ENCODE measurements at places on chromosomes 3 and 15. TPM values are rescaled to one million over a fixed set of nuclear protein-coding genes. Genes with fewer than 3 reads are reported as not detected.

Gene CEP19
- total RNA-seq: 1.7 TPM

DNA sequence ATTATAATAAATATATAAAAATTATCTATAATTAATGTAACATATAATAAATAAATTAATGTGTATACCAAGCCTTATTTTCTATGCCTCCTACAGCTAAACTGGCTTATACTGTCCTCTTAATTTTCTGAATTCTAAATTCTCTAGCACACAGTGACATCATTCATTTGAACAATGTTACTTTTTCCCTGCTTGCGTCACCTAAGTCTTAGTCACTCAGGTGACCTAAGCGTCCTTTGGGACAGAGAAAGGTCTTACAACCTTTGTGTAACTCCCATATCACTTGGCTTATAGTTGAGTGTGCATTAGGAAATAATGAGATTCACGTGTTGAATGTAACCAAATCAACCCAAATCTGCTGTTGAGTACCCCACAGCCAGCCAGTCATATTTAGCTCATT is 48.5 kb upstream of the KCNMB2 start:
- DNase-seq: no peak
- no peak overlapping the region for H3K27ac ChIP-seq
- H3K4me1 ChIP-seq: no peaks in the 10 kb centered on the region
- H3K4me3 ChIP-seq: no peak overlapping the region

Gene SLC28A1
- total RNA-seq: not detected

GRCh38 chr15:63990454-63990853 is 55.8 kb downstream of the DAPK2 start:
- peaks cover 7% of the 10 kb centered on the region for H3K4me1 ChIP-seq
- no peak overlapping the region for H3K4me3 ChIP-seq
- no peak overlapping the region for H3K27ac ChIP-seq
- H3K27me3 ChIP-seq: peaks cover 7% of the 10 kb centered on the region

- H3K27me3 ChIP-seq: no peaks in the 10 kb centered on the region
- no peak overlapping the region for H3K4me3 ChIP-seq
- no peak for DNase-seq
- no peaks in the 10 kb centered on the region for H3K4me1 ChIP-seq
- H3K36me3 ChIP-seq: no peaks in the 10 kb centered on the region
- no peak overlapping the region for H3K27ac ChIP-seq
These were observed 82.7 kb downstream of the MYRIP start for GRCh38 chr3:39892068-39892467.

Gene WDR49
- total RNA-seq: not detected

Gene COL8A1
- 119 TPM for total RNA-seq

GRCh38 chr3:99927671-99928457 is 110.2 kb downstream of the CMSS1 start:
- H3K4me1 ChIP-seq: 0 out of 2 replicates have a peak, but pooled peaks cover 2% of the 10 kb centered on the region
- H3K27ac ChIP-seq: no peak overlapping the region
- H3K4me3 ChIP-seq: no peak overlapping the region
- H3K27me3 ChIP-seq: no peaks in the 10 kb centered on the region
- H3K36me3 ChIP-seq: no peaks in the 10 kb centered on the region
- no peak for DNase-seq

DNA sequence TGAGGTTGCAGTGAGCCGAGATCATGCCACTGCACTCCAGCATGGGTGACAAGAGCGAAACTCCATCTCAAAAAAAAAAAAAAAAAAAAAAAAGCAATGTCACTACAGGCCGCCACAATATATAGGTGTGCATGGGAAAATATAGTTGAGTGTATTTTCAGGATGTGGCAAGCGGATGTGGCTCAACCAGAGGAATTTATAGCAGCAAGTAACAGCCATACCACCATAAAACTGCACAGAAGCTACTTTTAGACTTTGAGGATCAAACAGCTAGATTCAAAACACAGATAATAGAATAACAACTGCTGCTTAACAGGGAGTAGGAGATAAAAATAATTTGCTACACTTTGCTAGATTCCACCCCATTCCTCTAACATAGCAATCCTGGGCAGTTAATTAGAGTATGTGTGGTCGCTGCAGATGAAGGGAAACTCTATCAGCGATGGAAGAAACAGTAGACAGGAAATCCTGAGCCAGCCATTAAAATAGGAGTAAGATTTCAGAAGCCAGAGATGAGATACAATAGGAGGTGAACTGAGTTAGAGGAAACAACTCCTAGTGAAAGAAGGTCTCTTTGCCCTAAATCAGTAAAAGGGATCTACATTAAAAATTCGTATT is 318.7 kb upstream of the STT3B start:
- no peak for DNase-seq
- H3K36me3 ChIP-seq: no peaks in the 10 kb centered on the region
- no peaks in the 10 kb centered on the region for H3K4me1 ChIP-seq

Gene MLF1
- total RNA-seq: 5.2 TPM

Gene BTLA
- not detected for total RNA-seq

DNA sequence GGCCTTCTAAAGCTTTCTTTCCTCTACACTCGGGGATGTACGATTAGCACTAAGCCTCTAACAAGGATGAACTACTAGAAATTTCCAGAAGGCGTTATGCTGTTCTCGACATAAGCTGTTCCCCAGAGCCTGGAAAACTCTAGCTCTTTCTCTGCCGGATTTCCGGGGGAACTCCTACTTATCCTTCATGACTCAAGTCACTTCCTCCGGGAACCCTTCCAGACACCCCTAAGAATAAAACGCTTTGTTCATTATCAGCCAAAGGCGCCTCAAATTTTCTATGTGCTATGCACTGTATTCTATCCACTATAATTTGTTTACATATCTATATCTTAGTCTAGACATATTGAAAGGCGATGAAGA is 455 bp upstream of the SNAP23 start:
- no peaks in the 10 kb centered on the region for H3K27me3 ChIP-seq
- H3K36me3 ChIP-seq: no peaks in the 10 kb centered on the region
- peak overlapping the region; percentile 83 for H3K4me3 ChIP-seq

Gene CIB1
- 31.5 TPM for total RNA-seq

DNA sequence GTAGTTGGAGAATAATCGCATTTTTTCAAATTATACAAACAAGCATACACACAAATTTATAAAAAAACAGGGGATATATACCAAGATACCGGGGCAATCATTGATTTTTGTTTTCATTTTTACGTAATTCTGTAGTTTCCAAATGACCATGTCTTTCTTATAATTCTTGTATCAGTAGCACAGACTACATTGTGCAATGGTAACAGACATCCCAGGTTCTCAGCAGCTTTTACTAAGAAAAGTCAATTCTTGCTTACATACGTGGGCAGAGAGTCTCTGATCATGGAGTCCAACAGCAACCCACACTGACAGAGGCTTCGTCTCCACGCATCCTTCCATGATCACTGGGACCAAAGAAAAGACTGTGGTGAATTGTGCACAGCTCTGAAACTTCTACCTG is 441.3 kb downstream of the TBL1XR1 start:
- H3K27ac ChIP-seq: no peak overlapping the region
- H3K36me3 ChIP-seq: no peaks in the 10 kb centered on the region
- H3K27me3 ChIP-seq: peaks cover 1% of the 10 kb centered on the region

Gene VIPR1
- total RNA-seq: not detected

Gene GOLGA6A
- total RNA-seq: not detected

GRCh38 chr3:158407844-158408517 is 163.0 kb upstream of the MLF1 start:
- no peak overlapping the region for H3K27ac ChIP-seq
- H3K36me3 ChIP-seq: no peaks in the 10 kb centered on the region
- no peak for DNase-seq
- H3K4me3 ChIP-seq: no peak overlapping the region
- H3K4me1 ChIP-seq: no peaks in the 10 kb centered on the region
- no peaks in the 10 kb centered on the region for H3K27me3 ChIP-seq

DNA sequence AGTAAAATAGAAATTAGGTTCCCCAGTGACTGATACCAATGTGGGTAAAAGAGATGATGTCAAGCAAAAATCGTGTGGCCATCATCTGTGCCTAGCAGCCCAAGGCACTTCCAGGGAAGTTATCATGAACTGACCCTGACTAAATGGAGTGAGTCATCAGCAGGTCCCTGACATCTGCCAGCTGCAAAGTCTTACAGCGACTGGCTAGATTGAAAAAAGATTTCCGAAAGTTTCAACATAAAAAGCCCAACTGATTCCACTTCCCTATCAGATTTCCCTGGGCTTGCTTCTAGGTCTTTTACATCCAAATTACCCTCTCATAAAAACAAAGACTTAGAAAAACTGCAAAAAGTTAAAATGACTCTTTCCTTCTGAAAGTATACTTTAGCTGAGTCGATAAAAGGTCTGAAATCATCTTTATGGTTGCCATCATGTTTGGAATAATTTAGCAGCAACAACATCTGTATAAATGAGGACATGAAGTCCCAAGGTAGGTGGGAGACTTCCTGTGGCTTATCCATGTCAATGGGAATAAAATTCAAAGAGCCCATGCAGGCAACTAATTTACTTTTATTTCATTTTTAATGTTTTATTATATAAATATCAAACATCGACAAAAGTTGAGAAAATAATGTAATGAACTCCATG is 342.8 kb downstream of the ERC2 start:
- H3K27me3 ChIP-seq: peaks cover 2% of the 10 kb centered on the region
- no peaks in the 10 kb centered on the region for H3K4me1 ChIP-seq
- no peak overlapping the region for H3K4me3 ChIP-seq
- no peaks in the 10 kb centered on the region for H3K36me3 ChIP-seq
- DNase-seq: peak; percentile 80
- no peak overlapping the region for H3K27ac ChIP-seq

GRCh38 chr15:57969355-57969754 is 96.2 kb downstream of the ALDH1A2 start:
- no peaks in the 10 kb centered on the region for H3K27me3 ChIP-seq
- no peak overlapping the region for H3K4me3 ChIP-seq
- DNase-seq: no peak

DNA sequence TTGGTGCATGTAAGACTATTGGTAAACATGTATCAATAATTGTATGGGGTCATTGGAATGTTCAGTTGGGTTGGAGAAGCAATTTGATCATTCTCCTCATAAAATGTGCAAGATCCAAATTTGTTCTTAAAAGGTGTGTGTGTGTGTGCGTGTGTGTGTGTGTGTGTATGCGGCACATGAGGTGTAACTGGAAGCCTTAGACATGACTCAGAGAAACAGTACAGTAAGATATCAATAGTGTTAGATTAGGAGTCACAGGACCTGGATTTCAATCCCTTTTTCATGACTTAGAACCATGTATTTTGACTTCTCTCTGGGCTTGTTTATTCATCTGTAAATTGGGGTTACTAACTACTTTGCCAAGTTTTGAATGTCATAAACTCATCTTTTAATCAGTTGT is 38.3 kb downstream of the RSRC1 start:
- DNase-seq: peak; percentile 6
- no peaks in the 10 kb centered on the region for H3K36me3 ChIP-seq
- no peaks in the 10 kb centered on the region for H3K27me3 ChIP-seq
- H3K27ac ChIP-seq: no peak overlapping the region

DNA sequence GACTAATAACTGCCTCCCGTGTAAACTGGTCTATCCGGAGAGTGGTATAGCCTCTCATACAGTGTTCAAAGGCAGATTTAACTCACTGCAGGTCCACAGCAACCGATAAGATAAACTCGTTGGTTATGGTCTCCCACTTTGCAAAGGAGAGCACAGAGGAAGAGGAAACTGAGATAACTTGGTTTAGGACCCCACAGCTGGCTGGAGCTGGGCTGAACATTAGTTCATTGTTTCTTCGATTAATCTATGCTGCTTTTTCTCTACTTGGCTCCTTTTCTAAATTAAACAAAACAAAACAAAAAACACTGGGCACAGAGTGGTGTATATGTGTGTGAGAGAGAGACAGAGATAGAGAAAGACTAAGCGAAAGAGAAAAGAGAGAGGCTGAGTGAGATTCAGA is 5.0 kb upstream of the DLG1 start:
- H3K27me3 ChIP-seq: no peaks in the 10 kb centered on the region
- H3K4me3 ChIP-seq: no peak overlapping the region
- no peak overlapping the region for H3K27ac ChIP-seq
- no peak for DNase-seq

- H3K36me3 ChIP-seq: peaks cover 1% of the 10 kb centered on the region
- DNase-seq: peak; percentile 99
- peaks cover 39% of the 10 kb centered on the region for H3K4me1 ChIP-seq
These were observed 44.4 kb downstream of the FLNB start for GRCh38 chr3:58052373-58053273.

Gene SLC35G2
- 8.6 TPM for total RNA-seq

Gene CCRL2
- 0.28 TPM for total RNA-seq

- no peaks in the 10 kb centered on the region for H3K36me3 ChIP-seq
- H3K4me1 ChIP-seq: 0 out of 2 replicates have a peak, but pooled peaks cover 2% of the 10 kb centered on the region
- H3K27me3 ChIP-seq: no peaks in the 10 kb centered on the region
These were observed 46.1 kb upstream of the MAP3K13 start for GRCh38 chr3:185316740-185317412.

DNA sequence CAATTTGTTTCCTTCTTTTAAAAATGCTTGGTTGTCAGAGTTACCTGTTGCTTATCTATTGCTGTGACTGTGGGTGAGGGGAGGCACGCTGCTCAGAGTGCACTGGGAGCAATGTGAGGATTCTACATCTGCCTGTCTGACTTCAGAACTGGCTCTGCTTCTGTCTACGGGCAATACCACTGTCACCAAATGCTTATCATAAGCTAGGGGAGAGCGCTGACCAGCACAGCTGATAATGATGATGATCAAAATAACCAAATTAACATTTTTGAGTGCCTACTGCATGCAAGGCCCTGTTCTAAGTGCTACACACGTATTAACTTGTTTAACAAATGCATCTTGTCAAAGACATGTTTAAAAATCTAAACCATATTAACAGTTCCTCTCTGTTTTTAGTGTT is 79.2 kb upstream of the TPRG1 start:
- H3K27me3 ChIP-seq: peaks cover 8% of the 10 kb centered on the region
- no peak overlapping the region for H3K27ac ChIP-seq
- no peak overlapping the region for H3K4me3 ChIP-seq
- H3K4me1 ChIP-seq: no peaks in the 10 kb centered on the region
- no peak for DNase-seq
- H3K36me3 ChIP-seq: no peaks in the 10 kb centered on the region

DNA sequence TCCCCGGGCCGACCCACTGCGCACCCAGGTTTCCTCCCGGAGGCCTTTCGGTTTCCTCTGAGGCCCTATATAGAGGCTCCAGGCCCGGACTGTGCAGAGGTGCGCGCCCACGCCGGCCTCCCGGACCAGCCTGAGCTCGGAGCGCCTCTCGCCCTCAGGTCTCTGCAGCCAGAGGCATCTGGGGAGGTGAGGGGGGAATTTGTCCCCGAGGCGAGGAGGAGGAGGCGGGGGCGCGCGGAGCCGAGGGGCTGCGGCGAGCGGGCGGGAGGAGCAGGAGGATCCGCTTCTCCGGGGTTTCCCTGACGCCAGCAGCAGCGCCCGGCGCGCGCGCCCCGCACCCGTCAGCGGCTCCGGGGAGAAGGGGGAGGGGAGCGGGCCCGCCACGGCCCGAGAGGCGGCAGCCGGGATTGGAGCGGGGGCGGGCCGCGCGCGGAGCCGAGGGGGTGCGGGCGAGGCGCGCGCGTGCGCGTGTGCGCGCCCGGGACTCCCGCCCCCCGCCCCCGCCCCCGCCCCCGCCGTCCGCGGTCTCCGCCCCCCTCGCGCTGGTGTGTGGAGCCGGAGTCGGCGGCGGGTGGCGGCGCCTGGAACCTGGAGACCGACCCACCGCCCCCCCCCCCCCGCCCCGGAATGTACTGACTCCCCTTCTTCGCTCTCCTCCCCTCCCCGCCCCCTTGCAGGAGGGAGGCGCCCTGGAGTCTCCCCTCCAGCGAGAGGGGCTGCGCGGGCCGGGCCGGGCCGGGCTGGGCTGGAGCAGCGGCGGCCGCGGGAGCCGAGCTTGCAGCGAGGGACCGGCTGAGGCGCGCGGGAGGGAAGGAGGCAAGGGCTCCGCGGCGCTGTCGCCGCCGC is at the start of gene NEO1:
NEO1 (plus strand) TSS at position 657 of the 846 bp plus-strand sequence. CDS start 213 bp downstream, outside the sequence.
- peaks cover 10% of the 10 kb centered on the region for H3K27me3 ChIP-seq
- peak within 1 kb of the TSS; percentile 91 for H3K27ac ChIP-seq

Gene ARHGAP31
- 7.5 TPM for total RNA-seq

All from IMR-90 (cell line).